Stimulated activated CD8-positive, alpha-beta memory T cell treated with anti-CD3 and anti-CD28 coated beads, Interleukin-4, amount 100 ng/mL, for 4 hours (primary cell): ENCODE measurements at places on chromosomes 4 and X.

DNA sequence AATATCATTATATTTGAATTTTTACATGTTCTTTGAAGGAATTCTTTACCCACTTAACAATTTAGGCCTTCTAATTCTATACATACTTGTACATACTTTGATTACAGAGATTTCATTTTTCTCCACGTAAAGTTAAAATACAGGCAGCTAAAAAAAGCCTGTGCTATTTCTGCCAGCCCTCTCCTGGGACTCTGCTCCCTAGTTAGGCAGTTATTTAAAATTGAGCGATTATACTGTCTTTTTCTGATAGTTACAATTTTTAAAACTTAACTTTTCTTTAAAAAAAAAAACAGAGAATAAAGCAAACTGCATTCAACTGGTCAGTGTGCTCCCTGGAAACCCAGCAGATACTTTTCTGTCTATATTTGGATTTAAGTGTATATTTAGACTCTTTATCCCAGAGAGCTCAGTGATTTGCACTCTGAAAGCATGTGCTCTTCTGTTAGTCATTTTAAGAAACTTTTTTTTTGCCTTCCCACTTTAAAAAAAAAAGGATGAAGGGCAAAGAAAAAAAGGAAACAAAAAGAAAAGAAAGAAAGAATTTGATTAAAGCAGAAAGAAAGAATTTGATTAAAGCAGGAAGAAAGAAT is 18.1 kb upstream of the FAM241A start:
- DNase-seq: no peak

DNA sequence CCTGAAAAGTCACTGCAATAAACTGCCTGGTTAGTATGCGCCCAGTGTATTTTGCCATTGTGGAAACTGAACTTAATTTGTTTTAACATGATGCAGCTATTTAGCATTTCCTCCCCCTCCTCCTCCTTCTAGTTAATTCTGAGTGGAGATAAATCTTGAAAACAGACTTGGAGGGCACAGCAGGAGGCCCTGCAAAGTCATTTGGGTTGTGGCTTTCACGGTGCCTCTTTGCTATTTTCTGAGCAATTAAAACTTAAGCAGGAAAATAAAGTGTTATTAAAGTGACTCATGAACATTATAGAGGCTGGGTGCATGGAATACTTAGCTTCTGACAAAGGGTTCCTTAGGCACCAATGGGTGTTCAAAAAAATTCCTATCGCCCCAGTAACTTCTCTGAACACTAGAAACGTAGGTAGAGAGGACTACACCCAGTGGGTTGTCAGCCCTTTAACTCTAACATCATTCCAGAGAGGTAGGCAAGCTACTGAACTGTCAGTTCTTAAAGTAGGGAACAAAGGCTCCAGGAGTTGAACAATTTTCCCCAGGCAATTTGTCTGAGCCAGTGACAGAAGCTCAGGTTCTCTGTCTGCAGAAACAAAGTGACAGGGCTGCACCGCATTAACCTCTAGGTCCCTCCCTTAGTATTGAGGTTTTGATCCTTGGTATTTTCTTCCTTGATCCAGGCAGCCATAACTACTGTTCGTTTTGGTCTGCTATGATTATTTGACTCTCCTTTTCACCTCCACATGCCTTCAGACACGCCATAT is 158.3 kb upstream of the KIT start:
- no peak for DNase-seq

GRCh38 chr4:141971869-141972268 is 335.5 kb downstream of the IL15 start:
- DNase-seq: no peak

- no peak for DNase-seq
Observed at GRCh38 chrX:72604705-72605104, 32.1 kb upstream of the HDAC8 start.

DNA sequence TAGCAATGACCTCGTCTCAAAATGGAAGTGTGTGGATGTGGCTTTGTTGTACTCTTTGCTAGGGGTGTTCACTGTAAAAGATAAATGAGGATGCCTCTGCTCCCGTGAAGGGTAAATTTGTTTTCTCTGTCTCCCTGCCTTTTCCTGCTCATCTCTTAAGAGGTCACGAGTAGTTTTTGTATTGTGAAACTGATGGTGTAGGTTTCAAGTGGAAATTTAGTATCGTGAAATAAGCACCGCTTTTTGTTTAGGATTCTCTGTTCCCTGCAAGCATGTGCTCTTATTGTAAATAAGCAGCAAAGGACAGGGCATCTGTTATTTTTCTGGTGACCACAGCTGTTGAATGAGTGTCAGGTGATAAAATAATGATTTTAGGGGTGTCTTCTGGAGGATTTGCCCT is 104.6 kb downstream of the PHEX start:
- no peak for DNase-seq

DNA sequence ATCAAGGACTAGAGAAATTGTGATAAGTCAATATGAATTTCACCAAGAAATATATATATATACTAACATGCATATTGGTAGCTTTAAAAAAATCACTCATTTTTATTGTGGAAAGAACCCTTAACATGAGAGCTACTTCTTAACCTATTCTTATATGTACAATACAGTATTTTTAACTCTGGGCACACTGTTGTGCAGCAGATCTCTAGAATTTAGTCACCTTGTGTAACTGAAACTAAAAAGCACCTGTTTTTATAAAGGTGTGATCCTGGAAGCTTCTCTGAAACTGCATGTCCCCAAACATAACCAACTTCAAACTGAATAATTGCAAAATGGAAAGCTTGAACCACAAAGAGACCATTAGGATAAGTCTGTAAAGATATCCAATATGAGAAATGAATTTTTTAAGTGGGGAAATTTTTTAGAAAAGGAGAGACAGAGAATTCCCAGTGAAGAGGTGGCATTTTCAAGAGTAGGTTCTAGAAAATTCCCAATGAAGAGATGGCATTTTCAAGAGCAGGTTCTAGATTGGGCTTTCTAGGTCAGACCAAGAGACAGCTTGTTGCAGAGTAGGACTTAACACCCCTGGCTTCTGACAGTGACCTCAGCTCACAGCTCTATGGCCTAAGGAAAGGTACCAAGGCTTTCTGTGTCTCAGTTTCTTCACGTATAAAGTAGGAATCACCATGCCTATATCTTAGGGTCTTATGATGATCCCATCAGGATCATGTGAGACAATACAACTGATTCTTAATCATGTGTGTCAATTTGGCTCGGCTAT is 22.0 kb upstream of the PPARGC1A start:
- no peak for DNase-seq

DNA sequence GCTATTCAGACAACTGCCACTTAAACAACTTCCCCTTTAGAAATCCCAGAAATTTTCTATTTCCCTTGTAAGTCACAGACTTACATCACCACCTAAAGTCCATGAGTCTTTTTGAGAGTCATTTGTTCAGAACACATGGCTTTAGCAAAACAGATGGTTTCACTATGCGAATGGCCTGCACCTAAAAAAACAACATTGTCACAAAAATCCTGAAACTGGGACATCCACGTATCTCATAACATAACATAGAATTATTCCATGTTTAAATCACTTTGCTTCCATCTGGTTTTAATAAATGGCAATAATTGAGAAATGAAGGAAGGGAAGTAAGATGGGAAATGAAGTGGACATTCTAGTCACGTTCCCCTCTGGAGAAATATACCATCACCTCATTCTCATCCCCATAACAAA is 155.3 kb upstream of the EDNRA start:
- DNase-seq: no peak

- DNase-seq: no peak
Observed at GRCh38 chrX:30161043-30161442, 54.3 kb upstream of the MAGEB2 start.

DNA sequence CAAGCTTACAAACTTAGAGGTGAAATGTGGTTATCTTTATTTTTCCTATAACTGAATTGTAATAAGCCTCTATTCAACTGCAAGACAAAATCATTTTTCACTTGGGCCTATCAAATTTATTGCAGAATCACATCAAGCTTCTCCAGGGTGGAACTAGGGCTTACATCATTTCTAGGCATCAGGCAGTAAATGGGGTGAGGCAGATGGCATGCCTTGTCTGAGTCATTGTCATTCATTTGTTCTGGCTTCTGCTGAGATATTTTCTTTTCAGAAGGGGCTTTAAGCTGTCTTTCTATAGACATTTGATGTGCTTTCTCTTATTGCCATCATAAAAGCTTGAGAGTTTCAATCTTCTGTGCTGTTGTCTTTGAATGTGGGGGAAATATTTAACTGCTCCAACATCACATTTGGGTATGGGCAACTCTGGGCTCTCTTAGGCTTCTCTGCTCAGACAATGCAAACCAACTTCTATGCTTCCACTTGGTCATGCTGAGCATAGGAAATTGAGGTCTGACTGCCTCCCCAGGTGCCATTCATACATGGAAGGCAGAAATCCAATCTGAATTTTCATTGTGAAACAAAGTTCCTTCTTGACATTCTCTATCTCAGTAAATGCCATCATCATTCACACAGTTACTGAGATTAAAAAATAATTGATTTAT is 225.8 kb upstream of the GIMD1 start:
- DNase-seq: no peak

GRCh38 chrX:12241026-12241425 is 102.8 kb downstream of the FRMPD4 start:
- no peak for DNase-seq

GRCh38 chr4:139852612-139853269 is 187.1 kb downstream of the MGST2 start:
- no peak for DNase-seq

DNA sequence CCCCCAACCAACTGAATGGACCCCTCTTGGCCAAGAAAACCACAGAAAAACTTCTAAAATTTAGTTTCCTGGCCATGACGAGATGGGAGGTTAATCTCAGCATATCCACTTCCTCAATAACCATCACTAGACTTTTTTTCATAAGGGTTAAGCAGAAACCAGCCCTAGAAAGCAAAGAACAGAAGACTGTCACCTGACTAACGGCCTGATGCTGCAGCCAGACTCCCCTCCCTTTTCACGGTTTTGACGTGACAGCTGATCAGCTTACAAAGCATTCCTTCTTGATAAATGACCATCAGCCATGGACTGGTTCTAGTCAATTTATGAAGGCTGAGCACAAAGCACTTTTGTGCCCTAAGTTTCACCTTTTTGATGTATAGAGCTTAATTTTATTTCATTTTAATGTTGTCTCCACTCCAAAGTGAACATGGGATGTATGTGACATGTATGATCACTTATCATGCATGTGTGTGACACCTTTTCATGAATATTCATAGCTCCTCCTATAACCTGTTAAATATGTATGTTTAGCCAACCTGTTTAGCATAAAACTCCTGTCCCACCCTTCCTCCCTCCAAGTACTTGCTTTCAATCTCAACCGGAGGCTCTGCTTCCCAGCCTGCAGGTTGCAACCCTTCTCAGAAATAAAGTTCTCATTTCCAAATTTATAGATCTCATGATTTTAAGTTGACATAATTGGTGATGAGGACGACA is 56.3 kb downstream of the SERTM2 start:
- DNase-seq: no peak

DNA sequence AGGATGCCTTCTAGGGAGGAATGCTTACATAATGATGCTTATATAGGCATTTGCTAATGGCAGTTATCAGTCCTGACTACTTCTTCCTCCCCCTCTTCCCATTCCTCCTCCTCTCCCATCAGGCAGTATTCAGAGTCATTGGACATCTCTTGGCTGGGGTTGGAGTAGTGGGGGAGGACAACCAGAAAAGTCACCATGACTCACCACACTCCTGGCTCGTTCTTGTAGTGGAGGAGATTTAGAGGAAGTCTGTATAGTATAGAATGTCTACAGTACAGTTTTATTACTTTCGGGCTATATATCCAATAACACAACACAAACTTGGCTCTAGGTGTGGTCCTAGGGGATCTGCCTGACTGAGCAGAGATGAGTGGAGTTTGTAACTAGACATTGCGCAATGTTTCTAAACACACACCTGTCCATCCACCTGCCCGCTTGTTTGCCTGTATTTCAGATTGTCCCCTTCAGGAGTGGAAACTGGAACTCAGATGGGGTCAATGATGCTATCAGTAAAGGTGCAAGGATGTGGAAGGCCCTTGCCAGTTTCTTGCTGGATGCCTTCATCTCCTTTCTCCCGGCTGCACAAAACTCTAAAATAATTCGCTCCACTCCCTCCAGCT is 27.9 kb upstream of the KIAA1210 start:
- no peak for DNase-seq

DNA sequence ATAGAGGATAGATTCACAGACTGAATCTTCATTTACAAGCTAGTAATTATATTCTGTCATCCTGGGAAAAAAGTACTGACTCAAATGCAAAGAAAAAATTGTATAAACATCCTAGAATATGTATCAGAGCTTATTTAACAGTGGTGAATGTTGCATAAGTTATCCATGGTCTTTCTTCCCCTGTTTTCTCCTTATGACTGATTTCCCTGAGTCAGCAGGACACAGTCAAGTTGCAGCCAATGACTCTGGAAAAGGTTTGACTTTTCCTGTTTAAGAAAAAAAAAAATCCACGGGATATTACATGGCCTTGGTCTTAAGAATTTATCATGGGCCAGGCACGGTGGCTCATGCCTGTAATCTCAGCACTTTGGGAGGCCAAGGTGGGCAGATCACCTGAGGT is 36.5 kb downstream of the INPP4B start:
- no peak for DNase-seq

DNA sequence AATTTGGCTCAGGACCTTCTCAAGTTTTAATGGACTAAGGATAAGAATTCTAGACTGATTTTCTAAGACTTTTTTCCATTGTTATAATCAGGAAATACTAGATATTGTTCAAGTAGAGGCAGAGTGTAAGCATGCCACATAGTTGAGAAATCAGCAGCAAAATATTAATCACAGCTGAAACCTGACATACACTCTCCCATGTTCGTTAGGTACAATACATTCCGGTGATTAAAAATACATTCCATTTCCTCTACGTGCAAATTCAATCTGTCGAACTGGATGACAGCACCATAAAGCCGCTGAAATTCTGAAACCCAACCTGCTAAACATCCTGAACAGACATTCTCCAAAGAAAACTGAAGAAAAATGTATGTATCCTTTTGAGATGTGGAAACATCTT is 587.6 kb upstream of the DIPK2B start:
- no peak for DNase-seq

DNA sequence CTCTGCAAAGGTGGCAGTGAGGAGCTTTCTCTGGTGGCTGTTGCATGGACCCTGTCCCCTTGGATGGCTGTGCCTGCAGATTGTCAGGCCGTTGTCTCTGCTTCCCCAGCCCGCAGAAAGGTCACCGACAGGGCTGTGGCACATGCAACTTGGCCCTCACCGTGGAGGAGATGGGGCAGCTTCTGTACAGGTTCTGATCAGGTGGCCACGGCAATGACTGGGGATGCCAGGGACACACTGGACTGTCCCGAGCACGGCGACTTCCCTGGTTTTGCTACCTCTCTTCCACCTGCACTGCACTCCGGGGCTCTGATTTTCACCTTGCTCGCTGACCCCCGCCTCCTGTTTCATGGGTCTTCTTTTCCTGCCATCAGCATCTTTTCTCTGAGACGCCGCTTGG is 43.5 kb downstream of the DCTD start:
- DNase-seq: no peak

DNA sequence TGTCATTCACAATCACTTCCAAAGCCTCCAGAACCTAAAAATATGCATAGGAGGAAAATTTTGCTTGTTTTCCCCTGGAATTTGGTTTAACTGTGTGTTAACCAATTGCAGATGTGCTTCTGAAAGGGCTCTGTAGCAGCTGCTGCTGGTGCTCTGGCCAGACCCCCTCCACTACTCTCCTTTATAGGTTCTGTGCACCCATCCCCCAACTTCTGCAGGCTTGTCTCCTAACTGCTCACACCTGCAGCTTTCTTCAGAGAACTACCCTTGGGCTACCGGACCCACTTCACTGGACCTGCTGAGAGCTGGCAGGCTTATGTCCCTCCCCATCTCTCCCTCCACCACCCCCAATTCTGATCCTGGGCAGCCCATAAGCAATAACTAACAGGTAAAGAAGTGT is 662.1 kb upstream of the DIPK2B start:
- DNase-seq: no peak
